ENCODE measurements at places on chromosomes 13 and 19.

GRCh38 chr13:109412283-109412901 lies 374.0 kb downstream of the IRS2 start:
- DNase-seq = no peak

GRCh38 chr13:24071423-24072075 lies 89.0 kb upstream of the SPATA13 start:
- DNase-seq = no peak

DNA sequence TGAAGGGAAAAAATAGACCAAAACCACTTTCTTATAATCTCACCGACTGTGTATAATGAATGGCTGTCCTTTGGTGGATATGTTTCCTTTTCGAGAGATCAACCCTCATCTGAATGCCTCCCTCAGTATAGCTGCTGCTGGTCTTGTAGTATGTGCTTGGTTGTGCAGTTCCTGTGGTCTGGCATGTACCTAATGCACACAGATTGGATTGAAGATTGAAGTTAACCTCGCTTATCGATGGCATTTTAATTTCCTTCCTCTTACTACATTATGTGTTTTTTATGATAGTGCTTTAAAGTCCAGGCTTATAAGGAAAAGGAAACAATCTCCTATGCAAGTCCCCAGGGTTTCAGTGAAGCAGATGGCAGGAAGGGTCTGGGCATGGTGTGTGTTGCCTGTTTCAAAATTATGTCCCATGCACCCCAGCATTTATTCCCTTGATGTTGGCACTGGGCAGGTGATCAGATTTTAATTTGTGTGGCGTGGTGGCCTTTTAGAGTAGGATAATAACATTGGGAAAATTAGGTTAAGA lies 334.1 kb downstream of the SHISA2 start:
- DNase-seq = no peak

DNA sequence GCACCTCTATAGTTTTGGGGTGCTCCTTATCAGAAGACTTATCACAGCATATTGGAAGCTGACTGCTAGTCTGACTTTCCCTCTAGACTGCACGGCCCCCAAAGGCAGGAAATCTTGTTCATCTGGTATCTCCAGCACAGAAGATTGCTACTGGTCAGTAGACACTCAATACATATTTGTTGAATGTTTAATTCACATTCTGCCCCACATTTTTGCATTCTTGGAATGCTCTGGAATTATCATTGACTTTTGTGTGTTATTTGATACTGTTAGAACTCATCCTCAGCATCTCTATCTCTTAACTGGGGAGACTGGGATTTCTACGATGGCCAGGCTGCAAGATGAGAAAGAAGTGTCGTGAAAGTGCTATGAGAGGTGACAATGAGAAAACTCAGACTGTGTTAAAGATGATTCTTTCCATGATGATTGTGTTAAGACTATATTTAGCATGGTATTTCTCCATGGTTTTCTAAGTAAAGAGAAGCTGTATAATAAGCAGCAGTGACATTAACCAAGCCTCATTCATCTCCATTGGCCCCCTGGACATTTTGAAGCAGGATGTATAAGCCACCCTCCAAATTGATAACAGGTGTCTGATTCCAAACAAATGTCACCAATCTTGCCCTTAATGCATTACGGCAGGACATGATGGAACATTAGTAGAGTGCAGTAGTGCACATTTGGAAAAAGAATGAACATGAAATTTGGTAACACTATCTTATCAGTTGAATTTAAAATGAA lies 440.9 kb downstream of the RFC3 start:
- DNase-seq = no peak

- no peak for DNase-seq
Observed at GRCh38 chr13:48493851-48494250, 39.0 kb downstream of the RCBTB2 start.

GRCh38 chr13:109789262-109789661 lies 2.9 kb upstream of the IRS2 start:
- DNase-seq = no peak

GRCh38 chr19:7400815-7401214 lies 52.1 kb downstream of the ARHGEF18 start:
- DNase-seq = no peak

GRCh38 chr19:40261631-40262030 lies 23.5 kb downstream of the AKT2 start:
- DNase-seq = no peak

- no peak for DNase-seq
Observed at GRCh38 chr13:76446191-76446590, 440.0 kb downstream of the KCTD12 start.

- no peak for DNase-seq
Observed at GRCh38 chr19:10730932-10731331, 13.1 kb downstream of the DNM2 start.

- no peak for DNase-seq
Observed at GRCh38 chr13:60311527-60311926, 85.5 kb upstream of the TDRD3 start.

DNA sequence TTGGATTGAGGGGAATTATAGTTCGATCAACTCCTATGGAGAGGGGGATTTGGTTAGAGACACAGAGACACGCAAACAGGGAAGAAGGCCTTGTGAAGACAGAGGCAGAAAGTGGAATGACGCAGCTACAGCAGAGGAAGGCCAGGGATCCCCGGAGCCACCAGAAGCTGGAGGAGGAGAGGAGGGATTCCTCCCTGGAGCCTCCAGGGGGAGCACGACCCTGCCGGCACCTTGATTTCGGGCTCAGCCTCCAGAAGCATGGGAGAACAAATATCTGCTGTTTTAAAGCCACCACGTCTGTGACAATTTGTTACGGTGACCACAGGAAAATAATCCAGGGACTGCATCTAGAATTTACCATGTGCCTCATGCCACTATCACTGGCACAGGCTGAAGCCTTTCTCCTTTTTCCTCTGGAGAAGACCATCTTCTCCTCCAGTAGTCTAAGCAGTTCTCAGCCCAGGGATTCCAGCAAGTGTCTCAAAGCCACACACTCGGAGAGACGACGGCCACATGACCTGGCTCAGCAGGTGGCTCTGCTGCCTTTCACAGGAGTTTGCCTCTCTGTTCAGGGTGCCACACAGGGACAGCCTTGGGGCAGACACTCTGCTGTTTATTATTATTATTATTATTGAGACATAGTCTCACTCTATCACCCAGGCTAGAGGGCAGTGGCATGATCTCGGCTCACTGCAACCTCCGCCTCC lies 39.9 kb upstream of the CCNE1 start:
- no peak for DNase-seq

- no peak for DNase-seq
Observed at GRCh38 chr13:76029088-76029487, 393.0 kb downstream of the LMO7 start.

DNA sequence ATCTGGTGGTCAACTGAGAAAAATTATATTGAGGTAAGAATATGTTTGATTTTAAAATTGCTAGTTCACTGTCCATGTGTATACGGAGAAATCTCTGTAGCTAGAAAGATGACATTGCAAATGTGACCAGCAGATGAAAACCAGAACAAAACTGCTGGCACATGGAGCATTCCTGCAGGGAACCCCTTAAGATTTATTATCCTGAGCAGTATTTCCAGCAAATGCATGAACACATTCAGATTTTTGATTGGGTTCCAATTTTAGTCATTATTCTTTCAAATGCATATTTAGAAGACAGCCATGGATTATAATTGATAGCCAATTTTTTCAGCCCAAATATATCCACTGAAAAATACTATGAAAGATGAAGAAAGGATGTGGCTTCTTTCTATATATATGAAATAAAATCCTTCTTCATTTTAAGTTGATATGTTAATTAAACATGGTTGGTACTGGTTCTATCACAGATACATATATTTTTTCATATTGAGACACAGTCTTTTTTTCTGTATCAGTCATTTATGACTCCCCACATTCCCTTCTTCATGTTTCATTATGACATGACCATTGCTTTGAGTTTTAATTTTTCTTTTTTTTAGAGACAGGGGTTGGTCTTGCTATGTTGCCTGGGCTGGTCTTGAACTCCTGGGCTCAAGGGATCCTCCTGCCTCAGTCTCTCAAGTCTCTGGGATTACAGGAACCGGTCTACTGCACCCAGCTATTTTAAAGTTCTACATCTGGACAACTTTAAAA lies 376.5 kb downstream of the KLF12 start:
- no peak for DNase-seq

GRCh38 chr13:54029226-54029625 lies 1000.6 kb downstream of the OLFM4 start:
- DNase-seq = no peak

DNA sequence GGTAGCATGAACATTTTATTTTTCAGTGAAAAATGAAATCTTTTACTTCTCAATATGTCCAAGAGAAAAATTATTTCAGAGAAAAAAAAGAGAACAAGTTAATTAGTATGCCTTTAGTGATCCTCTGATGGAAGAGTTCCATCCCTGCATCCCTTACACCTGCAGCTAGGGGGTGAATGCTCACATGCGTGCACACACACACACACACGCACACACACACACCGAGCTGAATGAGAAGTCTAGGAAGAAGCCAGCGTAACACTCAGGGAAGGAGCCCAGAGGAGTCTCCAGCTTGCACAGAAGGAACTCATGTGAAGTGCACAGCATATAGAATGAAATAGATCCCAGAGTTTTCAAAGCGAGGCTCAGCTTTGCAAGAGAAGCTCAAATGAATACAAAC lies 510.5 kb downstream of the IRS2 start:
- DNase-seq = no peak

DNA sequence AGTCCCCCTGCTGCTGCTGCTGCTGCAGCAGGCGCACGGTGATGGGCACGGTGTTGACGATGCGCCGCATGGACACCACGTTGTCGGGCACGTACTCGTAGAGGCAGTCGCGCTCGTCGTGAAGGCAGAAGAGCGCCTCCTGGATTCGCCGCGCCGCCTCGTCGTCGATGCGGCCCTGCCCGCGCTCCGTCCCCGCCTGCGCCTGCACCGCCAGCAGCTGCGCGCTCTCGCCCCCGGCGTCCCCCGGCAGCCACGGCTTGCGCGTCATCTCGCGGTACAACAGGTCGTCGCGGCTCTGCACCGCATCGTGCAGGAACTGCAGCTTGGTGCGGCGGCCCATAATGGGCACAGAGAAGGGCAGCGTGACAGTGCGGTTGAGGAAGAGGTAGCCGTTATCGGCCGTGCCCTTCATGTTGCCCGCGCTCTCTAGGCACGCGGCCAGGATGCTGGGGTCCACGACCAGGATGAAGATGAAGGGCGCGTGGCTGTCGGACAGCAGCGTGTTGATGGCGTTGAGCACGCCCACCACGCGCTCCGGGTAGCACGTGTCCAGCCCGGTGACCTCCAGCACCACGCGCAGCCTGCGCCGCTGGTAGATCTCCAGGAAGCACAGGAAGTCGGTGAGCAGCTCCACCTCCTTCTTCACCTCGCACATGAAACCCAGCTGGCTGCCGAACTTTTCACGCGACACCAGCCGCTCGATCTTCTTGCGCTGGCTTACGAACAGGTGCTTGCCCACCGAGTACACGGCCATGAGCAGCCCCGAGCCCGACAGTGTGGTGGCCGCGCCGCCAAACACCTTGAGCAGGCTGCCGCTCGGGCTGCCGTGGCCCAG lies 8.1 kb downstream of the NKPD1 start:
- DNase-seq = no peak
